Pulmonary artery endothelial cell (primary cell): ENCODE measurements at places on chromosomes 1 and 21. TPM values are rescaled to one million over a fixed set of nuclear protein-coding genes. Genes with fewer than 3 reads are reported as not detected.

TRAF3IP3 gene
- total RNA-seq: not detected in 2 replicates

TUFT1 gene
- 6.1 and 6.6 TPM in 2 replicates for total RNA-seq

ATAD3C gene
- 0.20 TPM in 1 of 2 replicates, not detected in the other for total RNA-seq

HTR6 gene
- not detected in 2 replicates for total RNA-seq

PGLYRP4 gene
- not detected in 2 replicates for total RNA-seq

FAM151A gene
- not detected in 2 replicates for total RNA-seq

TMEM51 gene
- total RNA-seq: 6.1 and 6.4 TPM in 2 replicates

DNA sequence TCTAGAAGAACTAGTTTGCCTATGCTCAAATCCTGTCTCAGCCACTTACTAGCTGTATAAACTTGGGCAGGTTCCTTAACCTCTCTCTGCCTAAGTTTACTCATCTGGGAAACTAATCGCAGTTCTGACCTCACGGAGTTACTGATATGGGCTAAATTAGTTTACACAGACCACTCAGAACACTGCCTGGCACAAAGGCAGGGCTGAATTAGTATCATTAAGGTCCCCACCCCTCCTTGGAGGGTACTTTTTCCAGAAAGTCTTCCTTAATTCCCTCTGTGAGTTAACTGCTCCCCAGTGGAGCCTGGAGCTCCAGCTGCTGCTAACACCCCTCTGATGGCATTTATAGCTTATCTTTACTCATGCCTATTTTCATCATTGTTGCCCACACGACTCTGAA is 40.3 kb downstream of the SSBP3 start:
- no peak for DNase-seq

DNA sequence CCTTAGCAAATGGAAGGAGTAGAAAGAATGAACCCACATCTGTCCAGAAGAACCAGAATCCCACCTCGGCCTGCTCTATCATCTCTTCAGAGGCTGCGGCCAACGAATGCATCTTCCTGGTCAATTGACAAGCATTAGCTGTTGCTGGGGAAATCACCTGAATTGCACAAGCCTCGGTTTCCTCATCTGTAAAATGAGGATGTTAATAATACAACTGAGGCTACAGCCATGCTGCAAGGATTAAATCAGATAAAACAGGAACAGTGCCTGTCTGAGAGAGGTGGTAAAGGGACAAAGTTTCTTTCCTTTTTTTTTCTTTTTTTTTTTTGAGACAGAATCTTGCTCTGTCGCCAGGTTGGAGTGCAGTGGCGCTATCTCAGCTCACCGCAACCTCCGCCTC is 99.8 kb downstream of the KIF14 start:
- no peak for DNase-seq

GRCh38 chr1:1420654-1421141 is 378 bp downstream of the ANKRD65 start:
- DNase-seq: no peak

- no peak for DNase-seq
Observed at GRCh38 chr1:57550092-57550491, 126.2 kb upstream of the DAB1 start.

GRCh38 chr21:45415943-45416611 is 11.1 kb downstream of the COL18A1 start:
- no peak for DNase-seq

DNA sequence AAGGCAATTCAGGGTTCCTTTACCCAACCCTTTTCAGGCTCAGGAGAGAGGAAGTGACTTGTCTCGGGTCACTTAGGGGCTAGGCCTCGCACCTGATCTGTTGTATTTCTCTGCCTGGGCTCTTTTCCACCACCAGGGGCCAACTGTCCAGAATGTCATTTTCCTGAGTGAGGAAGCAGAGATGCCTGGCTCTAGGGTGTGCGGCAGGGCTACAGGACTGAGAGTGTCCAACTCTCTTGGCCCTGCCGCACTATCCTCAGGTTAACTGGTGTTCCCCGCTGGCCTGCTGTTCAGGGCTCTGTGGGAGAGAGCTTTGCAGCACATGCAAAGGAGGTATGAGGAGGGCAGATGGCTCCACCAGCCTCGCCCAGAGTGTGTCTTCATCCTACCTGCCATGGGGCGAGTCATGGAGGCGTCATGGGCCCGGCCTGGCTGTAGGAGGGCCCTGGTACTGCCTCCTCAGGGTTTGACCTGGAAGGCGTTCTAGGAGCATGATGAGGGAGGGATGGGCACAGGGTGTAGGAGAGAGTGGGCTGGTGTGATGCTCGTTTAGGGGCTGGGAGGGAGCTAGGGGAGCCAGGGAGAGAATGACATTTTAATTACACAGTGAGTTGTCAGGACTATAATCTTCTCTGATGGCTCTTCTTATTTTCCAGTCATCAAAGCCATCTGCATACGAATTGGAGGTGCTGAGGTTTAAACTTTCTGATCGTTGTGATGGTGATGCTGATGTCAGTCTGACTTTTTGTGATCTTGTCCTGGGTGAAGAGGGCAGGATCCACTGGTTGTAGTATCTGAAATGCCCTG is 128.3 kb downstream of the NOS1AP start:
- DNase-seq: no peak

DNA sequence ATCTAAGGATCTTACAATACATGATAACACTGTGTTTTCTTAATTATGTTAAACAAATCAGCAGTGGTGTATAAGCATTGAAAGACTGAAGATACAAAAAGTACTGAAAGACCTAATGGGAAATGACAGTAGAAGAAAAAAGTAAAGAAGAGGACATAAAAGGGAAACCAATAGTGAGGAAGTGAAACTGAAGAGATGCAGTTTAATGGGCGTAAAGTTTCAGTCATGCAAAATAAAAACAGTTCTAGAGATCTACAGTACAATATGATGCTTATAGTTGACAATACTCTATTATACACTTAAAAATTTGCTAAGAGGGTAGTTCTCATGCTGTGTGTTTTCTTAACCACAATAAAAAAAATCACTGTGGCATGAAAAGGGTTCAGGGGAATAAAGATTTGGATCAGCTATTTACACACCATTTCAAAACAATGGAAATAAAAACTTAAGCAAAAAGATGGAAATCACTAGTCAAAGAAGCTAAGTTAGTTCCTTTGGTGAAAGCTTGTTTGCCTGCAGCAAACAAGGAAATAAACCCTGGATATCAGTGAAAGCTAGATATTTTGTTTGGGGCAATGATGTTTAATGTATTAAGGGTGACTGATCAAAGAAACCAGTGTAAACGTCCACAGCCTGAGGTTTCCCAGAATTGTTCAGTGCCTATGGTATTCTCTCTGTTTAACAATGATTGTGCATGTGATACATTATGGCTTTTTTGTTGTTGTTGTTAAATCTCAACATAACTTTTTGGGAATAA is 1160.8 kb upstream of the ADGRL2 start:
- no peak for DNase-seq

- no peak for DNase-seq
Observed at GRCh38 chr1:84861988-84862644, 30.9 kb downstream of the LPAR3 start.

DNA sequence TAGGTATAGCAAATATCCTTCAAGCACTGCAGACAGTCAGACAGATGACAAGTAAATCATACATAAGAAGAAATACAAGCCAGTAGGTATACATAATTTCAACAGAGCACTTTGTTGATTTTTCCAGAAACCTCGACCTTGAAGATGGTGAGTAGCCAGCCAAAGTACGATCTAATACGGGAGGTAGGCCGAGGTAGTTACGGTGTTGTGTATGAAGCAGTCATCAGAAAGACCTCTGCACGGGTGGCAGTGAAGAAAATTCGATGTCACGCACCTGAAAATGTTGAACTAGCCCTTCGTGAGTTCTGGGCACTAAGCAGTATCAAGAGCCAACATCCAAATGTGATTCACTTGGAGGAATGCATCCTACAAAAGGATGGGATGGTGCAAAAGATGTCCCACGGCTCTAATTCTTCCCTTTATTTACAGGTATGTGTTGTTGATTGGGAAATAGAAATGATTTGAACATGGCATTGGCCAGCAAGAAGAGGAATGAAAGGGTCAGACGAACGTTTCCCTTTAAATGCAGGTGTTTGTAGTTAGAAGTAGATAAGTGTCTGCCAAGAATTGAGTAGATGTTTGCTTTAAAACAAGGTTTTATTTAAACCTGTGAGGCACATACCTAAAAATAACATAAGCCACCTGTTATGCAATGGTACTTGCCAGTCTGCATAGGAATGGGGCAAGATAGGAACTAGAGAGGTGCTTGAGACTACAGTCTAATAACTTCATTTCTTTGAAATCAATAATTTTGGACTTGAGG is 2.7 kb downstream of the PDIK1L start:
- no peak for DNase-seq

DNA sequence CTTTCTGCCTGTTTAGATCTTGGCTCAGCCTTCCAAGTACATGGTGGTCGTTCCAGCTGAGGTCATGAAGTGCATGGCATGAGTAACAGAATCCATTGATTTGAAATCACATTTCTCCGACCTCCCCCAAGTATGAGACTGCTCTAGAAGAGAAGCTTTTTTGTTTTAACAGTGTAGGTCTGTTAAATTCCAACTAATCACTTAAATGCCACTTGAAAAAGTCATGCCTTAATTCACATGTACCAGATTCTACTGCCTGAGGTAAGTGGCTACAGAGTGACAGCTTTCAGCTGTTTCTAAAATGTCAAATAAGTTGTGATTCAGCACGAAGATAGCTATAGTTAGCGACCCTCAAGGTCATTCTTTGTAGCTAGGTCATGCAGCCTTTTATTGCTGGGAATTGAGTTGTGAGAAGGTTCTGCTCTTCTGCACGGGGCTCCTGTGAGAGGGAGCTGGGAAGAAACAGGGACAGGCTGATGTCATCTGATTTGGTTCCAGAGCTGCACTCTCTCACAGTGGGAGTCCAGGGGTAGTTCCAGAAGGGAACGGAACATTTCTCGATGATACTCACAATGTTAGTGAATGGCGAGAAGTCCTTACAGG is 112.7 kb downstream of the VPS13D start:
- no peak for DNase-seq

DNA sequence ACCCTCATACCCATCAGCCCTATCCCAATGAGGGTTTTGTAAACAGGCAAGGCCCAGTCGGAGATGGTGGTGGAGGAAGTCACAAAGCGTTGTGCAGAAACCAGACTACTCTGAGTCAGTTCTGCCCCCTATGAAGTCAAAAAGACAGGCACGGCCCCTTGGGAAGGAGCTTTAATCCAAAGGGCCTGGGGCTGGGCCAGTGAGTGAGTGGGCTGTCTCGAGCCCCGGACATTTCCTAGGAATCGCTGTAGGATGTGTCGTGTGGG is 442 bp upstream of the AHCYL1 start:
- no peak for DNase-seq

DNA sequence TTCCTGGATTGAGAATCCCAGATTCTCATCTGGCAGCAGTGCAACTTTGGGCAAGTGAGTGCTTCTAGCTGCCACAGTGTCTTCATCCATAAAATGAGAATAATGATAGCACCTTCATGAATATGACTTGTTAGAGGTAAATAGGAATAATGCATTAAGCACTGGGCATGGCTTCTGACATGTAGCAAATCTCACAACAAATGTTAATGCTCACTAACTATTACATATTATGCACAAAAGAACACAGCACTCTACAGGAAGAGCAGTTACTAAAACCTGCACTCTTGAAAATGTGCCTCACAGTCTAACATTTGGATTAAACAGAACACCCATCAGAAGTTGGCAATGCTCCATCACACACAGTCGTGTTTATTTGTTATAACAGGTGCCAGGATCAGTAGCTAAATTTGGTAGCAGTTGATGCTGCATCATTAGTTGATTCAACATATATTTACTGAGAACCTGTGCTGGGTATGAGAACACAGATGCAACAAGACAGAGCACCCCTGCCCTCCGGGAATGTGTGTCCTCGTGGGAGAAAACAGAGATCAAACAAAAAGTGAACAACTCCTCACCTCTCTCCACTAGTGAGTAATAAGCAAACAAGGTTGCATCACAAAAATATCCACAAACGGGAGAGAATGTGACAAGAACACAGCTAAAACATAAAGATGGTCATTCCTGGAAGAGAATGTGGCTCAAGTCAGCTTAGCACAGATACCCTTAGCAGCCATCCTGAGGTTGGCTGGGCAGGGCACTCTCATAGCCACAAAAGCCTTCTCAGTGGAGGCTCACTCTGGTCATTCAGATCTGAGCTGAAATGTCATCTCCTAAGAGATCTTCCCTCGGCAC is 26.2 kb upstream of the LBR start:
- DNase-seq: no peak

GRCh38 chr1:9721606-9722377 is 70.3 kb downstream of the PIK3CD start:
- DNase-seq: no peak

DNA sequence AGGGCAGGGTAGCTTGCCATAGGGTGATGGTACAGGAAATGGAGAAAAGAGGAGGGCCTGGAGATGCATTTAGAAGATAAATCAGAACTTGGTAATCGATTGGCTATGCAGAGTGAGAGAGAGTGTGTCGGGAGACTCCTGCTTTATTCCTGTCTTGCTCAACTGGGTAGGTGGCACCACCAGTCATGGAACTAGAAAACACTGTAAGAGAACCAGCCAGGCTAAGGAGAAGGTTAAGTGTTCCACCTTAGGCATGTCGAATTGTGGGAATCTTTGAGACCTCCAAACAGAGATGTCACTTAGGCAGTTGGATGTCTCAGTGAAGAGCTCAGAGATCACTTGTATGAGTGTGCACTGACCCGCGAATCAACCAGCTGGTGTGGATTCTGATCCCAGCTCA is 28.7 kb upstream of the RD3 start:
- DNase-seq: no peak

GRCh38 chr1:38991638-38992411 is 749 bp downstream of the AKIRIN1 start:
- DNase-seq: no peak

GRCh38 chr21:34807146-34807880 is 138.5 kb downstream of the CLIC6 start:
- peak; percentile 93 for DNase-seq
